SHP77 (cell line): ENCODE measurements at places on chromosomes 12 and 14.

DNA sequence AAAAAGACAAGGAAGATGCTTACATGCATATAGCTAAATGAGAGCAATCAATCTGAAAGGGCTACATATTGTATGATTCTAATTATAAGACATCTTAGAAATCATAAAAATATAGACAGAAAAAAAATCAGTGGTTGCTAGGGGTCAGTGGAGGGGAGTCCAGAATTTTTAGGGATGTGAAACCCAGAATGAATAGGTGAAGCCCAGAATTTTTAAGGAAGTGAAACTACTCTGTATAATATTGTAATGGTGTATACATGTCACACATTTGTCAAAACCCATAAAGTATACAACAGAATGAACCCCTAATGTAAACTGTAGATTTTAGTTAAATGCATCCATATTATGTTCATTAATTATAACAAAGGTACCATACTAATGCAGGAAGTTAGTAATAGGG lies 713.2 kb downstream of the FLRT2 start:
- DNase-seq = no peak

DNA sequence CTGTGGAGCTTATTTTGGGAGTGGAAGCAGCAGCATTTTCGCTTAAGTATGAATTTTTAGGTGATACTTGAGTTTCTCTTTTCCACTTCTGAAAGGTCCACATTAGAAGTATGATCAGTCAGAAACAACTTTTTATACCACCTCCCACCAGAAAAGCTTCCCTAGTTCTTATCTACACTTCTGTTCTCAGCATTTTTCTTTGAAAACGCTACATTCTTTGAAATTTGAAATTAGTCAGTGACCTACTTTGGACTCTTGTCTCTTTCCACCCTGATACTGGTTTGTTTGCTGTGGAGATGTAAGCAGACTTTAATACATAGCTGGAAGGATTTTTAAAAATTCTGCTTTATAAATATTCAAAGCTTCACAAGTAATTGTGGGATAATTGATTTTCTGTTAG lies 22.2 kb downstream of the PCBP2 start:
- no peak for DNase-seq

DNA sequence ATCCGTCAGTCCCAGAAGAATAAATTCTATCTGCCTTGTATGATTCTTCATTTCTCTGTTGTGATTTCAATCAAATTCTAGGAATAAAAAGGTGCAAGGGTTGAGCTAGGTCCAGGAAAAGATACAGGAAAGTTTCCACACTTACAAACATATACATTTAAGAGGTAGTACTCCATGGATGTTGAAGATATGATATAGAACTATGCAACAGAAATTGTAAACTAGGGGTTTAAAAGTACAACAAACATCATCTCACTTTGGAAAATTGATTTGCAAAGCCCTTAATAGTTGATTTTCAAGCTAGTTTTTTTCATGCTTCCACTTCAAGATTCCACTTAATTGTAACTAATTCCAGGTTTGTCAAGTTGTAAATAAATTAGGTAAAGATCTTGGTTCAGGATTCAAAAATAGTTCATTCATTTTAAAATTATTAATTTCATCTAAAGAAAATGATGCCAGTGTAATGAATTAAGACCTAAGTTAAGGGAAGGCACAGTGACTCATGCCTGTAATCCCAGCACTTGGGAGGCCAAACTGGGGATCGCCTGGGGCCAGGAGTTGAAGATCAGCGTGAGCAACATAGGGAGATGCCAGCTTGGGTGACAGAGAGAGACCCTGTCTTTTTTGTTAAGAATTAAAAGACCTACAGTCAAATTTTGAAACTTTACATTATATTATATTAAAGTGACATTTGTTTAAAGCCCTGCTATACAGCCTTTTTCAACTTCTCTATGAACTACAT lies at the start of gene OR6C70:
Gene OR6C70, minus strand, starts transcription at position 51 of the 742 bp plus-strand sequence. Its CDS starts 0 bp downstream, at position 51.
- DNase-seq = no peak

DNA sequence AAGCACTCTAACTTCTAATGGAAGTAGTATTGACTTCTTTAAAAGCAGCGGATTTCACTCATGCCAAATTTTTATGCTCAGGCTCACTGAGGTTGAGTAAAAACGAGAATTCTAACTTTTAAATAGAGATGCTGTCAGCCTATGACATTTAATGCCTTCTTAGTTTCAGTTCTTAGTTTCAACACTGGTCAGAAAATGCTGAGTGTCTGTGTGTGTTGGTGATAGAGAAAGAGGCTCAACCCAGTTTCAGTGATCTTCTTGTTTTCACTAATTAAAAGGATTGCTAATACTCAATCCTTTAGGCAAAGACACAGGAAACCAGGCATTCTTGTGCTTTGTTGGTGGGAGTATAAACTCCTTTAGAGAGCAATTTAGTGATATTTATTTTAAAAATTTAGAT lies 31.0 kb downstream of the PEBP1 start:
- DNase-seq = no peak

- DNase-seq = no peak
Observed at GRCh38 chr12:21336656-21337055, 1.9 kb upstream of the SLCO1A2 start.

DNA sequence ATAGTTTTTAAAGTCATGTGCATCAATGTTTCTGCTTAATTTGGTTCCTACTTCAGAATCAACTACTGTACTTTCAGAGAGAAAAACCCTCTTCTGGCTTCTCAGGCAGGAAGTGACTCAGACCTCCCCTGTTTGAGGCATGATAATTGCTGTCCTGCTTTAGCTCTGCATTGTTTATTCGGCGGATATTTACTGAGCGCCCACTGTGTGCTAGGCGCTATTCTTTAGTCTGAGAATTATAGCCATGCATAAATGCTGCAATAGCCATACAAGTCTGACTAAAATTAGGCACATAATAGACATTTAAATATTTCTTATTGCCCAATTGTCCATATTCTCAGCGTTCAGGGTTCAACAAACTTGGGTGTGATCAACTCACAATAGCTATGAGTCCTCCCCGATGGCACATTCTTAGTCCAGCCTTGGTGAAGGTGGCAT lies 6.1 kb upstream of the AMIGO2 start:
- DNase-seq = peak; percentile 60

DNA sequence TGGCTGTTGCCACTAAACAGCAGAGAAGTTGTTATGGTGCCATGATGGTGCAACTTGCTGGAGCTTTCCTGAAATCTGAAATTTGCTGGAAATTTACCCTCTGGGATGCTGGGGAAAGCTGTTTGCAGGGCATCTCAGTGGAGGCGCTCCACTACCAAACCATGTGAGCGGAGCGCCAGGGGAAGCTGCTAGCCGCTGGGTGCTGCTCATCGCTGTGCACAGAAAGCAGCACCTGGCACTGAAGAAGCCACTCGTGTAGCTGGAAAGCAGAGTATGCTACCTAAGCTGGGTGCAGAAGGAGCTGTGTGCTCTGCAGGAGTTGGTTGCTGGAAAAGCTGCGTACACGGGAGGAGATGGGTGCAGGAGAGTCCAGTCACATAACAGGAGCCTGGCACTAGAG lies 53.0 kb downstream of the MSRB3 start:
- no peak for DNase-seq

DNA sequence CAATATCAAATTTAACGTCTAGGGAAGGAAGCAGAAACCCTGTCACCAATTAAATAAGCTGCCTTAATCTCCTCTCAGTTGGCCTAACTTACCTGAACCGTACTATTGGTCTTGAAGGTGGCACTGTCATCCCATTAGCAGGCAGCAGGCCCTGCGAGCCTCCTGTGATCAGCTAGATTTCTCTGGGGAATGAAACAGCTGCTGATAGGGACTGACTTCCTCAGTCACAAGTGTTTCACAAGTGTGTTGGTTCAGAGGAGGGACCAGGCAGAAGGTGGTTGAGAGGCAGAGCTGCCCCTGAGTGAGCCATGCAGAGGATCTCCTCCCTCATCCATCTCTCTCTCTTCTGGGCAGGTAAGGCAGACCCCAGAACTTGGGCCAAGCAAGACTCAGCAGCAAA lies 166.8 kb downstream of the DAD1 start:
- no peak for DNase-seq

DNA sequence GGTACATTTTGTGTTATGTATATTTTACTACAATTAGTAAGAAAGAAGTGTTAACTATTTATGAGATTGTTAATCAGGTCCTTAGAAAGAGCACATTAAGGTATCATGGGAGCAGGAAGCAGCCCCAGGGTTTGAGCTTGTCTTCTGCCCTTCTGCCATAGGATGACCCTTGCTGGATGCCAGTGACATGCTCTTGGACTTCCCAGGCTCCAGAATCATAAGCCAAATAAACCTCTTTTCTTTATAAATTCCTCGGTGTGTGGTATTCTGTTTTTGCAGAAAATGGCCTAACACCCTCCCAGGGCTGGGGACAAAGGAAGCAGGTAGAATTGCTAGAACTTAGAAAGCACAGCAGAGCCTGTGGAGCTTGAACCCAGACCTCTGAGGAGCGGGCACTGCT lies 164.7 kb downstream of the VRK1 start:
- DNase-seq = no peak

- DNase-seq = no peak
Observed at GRCh38 chr12:47814539-47815170, 5.0 kb downstream of the HDAC7 start.

DNA sequence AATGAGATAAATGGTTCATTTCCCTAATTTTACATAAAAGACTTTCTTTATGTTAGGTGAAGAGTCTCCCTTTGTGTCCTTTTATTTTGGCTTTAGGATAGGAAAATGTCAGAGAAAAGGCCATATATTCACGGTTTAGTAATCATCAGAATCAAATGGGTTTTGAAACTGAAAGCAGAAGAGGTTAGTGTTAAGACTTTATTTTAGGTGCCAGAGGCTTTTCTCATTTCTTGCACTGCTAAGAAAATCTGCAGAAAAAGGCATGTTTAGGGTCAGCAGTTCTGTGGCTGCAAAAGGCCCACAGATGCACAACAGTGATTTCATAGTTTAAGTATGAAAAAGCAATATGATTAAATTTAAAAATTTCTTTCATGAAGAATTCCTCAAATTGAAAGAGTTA lies 80.4 kb upstream of the SINHCAF start:
- DNase-seq = no peak

DNA sequence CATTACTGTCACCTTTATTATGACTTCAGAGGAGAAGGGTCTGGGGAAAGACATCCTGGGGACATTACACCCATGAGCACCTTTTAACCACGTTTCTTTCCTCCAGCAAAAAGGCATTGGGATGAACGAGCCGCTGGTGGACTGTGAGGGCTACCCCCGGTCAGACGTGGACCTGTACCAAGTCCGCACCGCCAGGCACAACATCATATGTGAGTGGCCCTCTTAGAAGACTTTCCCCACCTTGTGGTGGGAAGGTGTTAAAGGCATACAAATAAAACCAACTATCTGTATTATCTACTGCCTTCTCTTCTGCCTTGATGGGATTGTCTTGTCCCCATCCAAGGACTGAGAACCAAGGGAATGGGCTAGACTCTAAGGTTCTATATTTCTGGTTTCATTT lies 6.0 kb downstream of the PSMD9 start:
- DNase-seq = no peak

DNA sequence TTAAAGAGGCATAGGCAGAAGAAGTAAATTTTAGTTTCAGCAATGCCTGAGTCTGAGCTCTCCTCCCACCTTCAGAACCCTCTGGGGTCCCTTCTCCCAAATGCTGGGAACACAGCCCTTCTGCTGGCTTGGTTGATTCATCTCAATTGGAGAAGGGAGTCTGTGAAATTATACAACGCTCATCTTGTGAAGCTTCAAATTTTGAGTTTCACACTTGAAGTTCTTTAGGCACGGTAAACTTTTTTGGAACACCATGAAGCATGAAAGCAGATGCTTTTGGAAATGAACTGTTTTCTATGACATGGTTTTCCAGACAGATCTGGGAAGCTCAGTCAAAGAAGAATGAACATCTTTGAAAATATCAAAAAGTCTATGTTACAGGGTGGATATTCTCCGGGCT lies 69.9 kb downstream of the TBK1 start:
- no peak for DNase-seq

GRCh38 chr12:12046401-12046800 lies 24.3 kb upstream of the BCL2L14 start:
- no peak for DNase-seq

DNA sequence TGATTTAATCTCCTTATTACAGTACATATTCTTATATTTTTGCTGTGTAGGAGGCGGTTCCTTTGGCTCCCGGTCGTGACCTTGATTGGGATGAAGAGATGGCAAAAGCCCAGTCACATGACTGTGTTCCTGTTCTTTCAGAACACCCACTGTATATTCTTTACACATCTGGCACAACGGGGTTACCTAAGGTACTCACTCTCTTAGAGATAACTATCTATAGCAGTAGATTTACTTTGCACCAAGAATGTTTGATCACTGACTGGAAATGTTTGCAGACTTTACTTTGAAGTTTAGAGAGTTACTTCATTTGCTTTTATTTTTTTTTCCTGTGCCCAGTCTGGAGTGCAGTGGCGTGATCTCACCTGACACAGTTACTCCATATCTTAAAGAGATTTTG lies 65.2 kb downstream of the ACSS3 start:
- no peak for DNase-seq

DNA sequence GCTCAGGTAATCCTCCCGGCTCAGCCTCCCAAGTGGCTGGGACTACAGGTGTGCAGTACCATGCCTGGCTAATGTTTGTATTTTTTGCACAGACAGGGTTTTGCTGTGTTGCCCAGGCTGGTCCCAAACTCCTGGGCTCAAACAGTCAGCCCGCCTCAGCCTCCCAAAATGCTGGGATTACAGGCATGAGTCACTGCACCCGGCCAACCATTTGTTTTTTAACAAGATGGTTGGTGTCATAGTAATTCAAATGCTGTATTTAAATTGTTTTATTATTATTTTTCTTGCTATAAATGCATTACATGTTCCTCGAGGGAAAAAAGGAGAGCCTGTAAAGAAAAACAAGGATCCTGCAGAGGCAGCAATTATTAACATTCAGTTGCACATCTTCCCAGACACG lies 83.9 kb downstream of the EP400 start:
- no peak for DNase-seq

- no peak for DNase-seq
Observed at GRCh38 chr14:47057364-47057763, 405.8 kb upstream of the RPL10L start.

GRCh38 chr14:92568621-92569479 lies 55.3 kb downstream of the RIN3 start:
- DNase-seq = no peak

- DNase-seq = no peak
Observed at GRCh38 chr12:28191051-28192048, 1.1 kb downstream of the CCDC91 start.

DNA sequence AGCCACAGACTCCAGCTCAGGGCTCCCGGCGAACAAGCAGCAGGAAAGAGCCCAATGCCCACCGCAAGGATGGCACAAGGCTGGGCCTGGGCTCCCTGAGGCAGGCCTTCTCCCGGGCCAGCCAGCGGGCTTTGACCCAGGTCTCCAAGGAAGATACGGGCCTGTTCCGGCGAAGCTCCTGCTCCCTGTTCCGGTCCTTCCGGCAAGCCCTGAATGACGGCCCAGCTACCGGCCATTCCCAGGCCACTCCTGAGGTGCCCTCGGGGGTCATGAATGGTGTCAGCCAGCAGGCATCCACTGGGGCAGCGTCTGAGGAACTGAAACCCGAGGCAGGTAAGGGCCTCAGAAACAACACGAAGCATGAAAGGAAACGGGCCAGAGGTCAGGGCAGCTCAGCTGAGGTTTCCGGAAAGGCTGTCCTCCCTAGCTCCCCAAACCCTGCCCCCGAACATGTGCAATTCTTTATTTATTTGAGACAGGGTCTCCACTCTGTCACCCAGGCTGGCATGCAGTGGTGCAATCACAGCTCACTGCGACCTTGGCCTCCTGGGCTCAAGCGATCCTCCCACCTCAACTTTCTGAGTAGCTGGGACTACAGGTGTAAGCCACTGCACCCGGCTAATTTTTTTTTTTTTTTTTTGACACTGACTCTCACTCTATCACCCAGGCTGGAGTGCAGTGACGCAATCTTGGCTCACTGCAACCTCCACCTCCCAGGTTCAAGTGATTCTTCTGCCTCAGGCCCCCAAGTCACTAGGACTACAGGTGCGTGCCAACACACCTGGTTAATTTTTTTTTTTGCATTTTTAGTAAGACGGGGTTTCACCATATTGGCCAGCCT lies 6.0 kb downstream of the EXOC3L4 start:
- no peak for DNase-seq
